ENCODE measurements at places on chromosomes 6 and 20.

DNA sequence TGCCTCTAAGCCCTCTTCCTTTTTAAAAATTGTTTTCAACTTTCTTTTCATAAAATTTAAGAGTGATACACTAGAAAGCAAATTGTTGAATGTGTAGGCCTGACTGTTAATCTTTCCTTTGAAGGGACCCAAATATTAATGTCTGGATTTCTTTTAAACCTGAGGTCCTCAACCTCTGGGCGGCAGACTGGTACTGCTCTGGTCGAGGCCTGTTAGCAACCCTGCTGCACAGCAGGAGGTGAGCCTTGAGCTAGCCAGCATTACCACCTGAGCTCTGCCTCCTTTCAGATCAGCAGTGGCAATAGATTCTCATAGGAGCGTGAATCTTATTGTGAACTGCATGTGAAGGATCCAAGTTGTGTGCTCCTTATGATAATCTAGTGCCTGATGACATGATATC, 191.2 kb downstream of the MANEA start:
- no peak for DNase-seq

- DNase-seq: no peak
These were observed 36.1 kb downstream of the CTNNBL1 start for GRCh38 chr20:37729909-37730308.

DNA sequence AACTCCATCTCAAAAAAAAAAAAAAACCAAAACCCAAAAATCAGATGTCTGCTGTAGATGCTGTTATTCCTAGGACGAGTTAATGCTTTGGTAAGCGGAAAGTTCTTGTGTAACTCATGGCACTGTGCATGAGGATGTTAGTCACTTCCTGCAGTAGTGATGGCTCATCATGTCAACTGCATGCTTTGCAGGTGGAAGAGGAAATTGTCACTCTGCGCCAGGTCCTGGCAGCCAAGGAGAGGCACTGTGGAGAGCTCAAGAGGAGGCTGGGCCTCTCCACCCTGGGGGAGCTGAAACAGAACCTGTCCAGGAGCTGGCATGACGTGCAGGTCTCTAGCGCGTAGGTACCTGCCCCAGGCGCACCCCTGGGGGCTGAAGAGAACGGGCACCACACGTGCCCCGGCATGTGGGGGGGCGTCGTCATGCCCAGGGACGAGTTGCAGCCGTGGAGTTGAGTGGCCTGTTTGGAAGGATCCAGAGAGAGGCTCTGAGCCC, 8.5 kb downstream of the TPD52L2 start:
- DNase-seq: no peak

DNA sequence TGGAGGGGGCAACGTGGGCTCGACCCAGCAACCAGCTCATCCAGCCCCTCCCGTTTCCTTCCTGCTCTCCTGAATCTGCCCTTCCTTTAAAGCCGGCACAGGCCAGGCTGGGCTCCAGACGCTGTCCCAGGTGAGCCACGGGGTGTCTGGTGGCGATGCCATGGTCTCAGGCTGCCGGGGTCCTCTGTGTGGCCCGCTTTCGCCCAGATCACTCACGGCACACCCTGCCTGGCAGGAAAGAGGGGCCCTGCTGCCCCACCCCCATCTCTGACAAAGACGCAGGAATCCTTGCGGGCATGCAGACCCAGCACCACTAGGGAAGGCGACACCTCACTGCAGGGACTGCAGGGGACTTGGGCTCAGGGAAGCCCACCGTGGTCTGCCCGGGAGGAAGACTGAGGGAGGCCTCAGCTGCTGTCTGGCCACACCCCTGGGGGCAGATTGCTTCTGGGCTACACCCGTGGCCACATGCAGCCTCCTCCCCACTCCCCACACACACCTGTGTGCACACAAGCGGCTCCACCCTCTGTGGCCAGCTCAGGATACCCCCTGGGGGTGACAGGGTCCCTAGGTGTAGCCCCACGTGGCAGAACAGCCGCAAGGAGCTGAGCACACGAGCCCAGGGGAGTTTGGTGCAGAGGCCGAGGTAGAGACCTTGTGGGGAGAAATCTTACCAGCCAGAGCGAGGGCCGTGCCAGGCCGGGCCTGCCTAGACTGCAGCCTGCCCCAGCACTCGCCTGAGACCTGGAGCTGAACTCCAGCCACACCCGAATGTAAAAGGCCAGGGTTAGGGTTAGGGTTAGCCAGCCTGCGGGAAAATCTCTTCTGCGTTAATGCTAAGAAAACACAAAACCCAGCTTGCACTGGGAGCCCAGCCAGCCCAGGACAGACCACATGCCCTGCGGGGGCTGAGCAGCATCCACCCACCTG, 104.6 kb downstream of the DLL1 start:
- DNase-seq: no peak

DNA sequence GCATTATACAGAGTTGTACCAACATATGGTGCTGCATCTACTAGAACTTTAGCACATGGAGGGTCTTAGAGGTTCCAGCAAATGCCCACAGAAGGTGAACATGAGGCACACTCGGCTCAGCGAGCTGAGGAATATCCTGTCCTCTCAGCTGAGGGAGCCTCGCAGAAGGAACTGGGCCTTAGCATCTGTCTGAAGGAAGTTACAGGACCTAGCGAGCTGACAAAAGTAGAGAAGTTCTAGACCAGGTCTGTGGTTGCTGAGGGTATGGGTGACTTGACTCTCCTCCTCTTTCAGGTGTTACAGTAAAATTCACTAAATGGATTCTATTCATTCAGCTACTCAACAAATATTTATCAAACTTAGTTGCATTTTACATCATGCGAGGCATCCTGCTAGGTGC, 157.2 kb downstream of the ZDHHC14 start:
- no peak for DNase-seq

DNA sequence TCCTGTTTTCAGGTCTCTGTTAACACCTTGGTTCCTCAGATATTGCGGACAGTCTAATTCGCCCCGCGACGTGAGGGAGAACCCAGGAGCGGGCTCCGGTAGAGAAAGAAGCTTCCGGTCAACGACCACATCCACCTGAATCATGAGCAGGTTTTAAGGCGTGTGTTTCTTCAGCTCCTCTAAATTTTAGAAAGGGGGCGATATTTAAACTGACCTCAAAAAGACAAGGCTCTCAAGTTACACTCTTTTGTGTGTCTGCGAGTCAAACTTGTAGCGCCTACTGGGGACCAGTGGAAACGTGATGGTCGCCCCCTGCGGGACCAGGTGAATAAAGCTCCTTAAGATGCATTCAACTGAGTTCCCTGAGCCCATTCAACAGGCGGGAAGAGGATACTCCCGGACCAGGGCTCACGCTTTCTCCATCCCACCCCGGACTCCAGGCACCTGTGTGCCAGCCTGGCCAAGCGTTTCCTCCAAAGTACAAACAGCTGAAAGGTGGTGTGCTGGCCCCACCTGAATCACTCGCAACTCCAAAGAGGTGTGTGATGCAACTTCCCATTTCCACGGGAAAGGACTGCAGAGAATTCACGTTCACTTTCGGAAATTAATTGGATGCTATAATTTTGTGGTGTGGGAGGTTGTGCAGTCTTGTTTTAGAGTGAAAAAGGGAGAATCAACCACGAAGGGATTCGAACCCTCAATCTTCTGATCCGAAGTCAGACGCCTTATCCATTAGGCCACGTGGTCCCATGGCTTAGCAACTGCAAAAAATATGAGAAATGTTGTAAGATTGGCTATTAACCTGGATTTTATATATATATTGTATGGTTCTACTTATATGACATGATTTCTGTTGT, 17.0 kb downstream of the GPX5 start:
- DNase-seq: no peak

DNA sequence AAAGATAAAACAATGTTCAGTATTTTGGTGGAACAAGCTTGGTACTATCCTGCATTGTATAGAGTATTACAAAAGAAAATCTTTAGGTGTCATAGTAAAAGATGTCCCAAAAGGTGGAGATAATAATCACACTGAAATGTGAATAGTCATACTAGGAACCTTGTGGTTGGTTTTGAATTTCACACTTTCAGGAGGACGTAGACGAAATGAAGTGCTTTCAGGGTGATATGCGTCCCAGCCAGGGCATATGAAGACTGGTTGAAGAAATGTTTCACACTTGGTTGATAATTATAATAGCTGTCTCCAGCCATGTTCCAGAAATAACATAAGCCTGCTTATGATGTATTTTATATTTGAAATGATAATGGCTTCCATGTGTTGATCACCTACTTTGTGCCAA, 60.4 kb downstream of the SCAND1 start:
- no peak for DNase-seq

- no peak for DNase-seq
These were observed 20.1 kb upstream of the TCP11 start for GRCh38 chr6:35161266-35161665.

DNA sequence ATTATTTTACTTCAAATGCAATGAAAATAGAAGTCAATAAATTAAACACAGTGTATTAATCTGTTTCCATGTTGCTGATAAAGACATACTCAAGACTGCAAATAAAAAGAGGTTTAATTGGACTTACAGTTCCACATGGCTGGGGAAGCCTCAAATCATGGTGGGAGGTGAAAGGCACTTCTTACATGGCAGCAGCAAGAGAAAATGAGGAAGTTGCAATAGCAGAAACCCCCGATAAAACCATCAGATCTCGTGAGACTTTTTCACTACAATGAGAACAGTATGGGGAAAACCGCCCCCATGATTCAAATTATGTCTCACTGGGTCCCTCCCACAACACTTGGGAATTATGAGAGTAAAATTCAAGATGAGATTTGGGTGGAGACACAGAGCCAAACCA, 82.2 kb downstream of the GPR63 start:
- no peak for DNase-seq

GRCh38 chr6:159008656-159009288, 8.8 kb upstream of the RSPH3 start:
- DNase-seq: no peak

DNA sequence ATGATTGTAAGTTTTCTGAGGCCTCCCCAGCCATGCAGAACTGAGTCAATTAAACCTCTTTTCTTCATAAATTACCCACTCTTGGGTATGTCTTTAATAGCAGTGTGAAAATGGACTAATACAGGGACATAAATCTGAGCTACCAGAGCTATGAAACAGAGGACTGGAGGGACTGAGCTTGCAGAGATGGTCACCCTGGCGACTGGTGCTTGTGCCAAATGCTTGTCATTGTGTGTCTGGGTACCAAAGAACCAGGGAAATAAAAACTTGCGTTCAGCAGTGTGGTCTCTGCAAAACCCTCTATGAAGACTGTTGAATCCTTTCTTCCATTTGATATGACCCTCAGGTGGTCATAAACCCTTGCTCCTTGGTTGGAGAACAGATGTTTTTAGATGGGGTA, 105.1 kb upstream of the PRL start:
- DNase-seq: no peak

- no peak for DNase-seq
These were observed 293.5 kb downstream of the LRFN2 start for GRCh38 chr6:40293460-40294185.

DNA sequence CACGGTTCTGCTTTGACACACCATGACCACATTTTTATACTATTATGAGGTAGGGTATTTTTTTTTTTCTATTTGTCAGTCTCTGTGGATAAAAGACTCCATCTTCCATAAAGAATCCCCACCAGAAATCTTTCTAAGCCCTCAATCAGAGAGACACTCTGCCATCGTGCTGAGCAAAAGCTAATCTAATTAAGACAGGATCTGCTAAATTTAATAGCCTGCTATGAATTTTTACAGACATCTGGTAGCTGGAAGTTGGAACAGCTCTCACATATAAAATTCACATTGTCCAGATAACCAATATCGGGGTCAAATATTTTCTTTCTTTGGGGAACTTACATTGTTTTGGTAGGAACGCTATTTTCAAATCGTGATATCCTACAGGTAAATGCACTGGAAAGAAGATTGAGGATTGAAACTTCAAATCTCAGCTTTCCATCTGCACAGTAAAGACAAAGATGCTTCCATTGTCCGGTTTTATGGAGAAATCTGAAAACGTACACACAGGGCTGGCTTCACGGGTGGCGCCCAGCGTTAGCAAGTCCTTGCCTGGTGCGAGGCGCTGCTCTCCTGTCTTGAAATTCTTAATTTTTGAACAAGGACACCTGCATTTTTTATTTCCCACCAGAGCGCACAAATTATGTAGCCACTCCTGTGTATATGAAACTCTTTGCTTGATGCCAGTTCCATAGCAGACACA, 573.8 kb upstream of the NOX3 start:
- no peak for DNase-seq

Data from NCI-H187 (cell line).